ENCODE measurements at places on chromosomes 7 and 10.
A peak's percentile ranks its signal among the peaks of the same experiment; 100 is the strongest.

DNA sequence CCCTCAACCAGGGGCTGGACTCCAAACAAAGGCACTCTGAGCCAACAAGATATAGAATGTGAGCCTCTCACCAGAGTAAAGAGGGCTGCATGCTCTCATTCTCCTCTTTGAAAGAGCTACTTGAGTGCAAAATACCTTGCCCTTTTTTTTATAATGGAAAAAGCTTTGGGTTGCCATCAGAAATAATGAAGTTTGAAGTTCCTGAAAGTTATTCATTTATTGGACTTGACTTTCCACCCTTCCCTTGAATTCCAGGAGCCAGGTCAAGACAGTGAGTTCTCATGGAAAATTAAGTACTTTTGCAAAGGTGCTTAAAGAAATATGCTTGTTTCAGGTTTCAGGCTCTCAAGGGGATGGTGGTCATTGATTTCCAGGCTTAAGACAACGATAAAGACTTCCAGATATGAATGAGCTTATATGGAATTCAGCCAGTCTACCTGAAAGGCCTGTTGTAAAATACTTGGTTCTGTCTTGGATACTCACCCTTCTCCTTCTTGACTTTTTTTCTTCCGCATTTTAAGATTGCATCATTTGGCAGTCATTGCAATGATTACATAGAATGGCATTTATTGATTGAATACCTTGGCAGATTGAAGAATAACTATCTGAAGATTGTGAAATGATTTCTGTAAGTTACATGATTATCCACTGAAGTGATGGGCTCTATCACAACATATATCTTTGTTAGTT lies 696.4 kb downstream of the INHBA start:
- DNase-seq = no peak

DNA sequence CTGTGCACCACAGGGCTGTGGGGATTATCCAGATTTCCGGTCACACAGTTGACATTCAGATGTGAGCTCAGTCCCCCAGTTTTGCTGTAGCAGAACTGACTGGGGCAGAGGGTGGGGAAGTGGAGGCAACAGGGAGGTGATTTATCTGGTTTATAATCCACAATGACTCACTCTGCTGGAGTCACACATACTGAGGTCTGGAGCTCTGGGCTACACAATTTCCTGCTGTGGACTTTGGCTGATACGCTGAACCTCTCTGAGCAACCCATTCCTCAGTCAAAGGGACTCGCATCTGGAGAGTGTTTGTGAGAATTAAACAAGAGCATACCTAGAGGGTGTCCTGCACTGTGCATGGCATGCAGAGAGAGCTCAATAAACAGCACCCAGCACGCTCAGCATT lies 64.8 kb upstream of the PLPP4 start:
- no peak for DNase-seq

DNA sequence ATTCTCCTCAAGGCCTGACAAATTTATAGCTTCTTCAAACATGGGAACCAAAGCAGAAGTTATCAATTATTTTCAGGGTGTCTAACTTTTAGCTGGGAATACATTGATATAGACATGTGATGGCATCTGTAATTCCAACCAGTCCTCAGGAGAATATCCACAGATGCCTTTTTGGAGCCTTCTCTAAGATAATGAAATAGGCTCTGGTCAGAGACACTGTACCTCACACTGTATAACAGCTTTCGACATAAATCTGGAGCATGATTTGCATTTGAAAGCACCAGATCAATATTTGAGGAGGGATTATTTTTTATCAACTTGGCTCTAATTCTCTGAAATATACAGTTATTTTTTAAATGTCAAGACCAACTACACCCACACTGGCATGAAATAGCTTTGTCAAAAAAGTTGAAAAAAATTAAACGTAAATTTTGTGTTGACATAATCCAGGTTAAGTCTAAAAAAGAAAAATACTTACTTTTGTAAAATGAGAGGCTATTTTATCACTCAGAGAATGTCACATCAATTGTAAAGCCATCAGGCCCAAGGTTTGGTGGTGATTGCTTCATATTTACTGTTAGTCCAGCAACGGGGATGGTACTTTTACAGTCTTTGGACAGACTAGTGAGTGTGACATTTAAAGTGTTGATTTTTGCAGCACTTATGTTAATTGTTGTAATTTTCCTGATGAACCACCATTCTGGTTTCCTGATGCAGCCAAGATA lies 177.0 kb upstream of the SP8 start:
- no peak for DNase-seq

- no peak for DNase-seq
Measured at GRCh38 chr7:131503639-131504038, 52.8 kb downstream of the PODXL start.

GRCh38 chr7:113013761-113014449 lies 72.7 kb downstream of the GPR85 start:
- peak; percentile 20 for DNase-seq

DNA sequence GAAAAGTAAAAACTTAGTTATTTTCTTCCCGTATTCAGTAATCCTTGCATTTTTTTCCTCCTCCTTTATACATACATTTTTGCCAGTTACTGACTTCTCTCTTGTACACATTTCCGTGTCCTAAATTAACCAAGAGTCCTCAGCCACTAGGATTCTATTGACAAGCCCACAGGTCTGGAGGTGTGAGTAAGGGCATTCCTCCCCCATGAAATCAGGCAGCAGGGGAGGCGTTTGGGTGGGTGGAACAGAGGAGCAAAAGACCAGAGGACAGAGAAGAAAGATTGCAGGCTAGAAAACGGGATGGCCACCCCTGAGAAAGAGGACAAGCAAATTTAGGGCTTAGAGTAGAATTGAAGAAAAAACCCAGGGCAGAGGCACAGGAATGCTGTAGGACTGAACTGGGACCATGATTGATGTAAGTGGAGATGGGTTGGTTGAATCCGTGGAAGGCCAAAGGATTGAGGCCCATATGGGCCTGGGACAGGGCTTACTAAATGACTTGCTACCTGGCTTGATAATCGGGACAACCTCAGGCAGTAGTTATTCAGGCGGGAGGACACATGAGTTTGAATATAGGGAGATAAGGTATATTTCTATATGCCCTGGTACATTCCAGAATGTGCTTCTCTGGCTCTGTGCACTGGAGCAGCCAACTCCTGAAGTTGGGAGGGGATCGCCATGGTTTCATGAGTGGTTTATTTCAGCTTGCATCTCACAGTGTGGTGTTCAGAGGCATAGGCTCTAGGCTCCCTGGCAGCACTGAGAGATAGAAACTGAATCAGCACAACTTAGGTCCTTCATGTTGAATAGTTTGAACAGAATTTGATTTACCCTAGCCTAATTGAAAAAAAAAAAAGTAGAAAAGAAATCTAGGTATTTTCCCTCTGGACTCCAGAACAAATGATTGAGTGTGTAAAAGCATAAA lies 28.0 kb downstream of the IKZF1 start:
- DNase-seq = peak; percentile 55

GRCh38 chr7:137453356-137453755 lies 109.8 kb upstream of the PTN start:
- DNase-seq = no peak

DNA sequence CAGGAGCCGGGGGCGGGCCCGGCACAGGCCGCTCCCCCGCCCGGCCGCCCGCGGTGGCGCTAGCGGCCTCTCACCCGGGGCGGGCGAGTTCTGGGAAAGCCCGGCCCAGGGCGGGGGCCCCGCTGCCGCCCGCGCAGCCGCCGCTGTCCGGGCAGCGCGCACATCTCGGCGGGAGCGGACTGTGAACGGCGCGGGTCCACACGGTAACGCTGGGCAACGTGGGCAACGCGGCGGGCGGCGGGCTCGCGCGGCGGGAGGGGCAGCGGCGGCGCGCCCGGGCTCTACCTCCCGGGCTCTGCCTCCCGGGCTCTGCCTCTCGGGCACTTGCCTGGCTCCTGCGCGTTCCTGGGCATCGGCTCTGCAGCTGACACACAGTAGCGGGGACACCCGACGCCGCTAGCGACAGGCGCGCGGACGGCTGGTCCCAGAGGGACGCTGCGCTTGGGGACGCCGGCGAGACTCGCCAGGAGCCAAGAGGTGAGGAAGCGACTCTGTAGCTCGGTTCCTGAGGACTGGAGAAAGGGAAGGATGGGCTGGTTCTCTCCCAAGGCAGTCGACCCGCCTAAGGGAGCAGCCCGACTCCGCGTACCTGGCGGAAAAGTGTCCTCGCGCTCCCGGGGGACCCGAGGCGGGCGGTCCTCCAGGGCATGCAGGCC lies at the start of gene PLCE1:
TSS of gene PLCE1 (plus strand) at position 150 of the 656 bp plus-strand sequence. CDS start 37,116 bp downstream, outside the sequence.
- peak; percentile 63 for DNase-seq

GRCh38 chr10:71475243-71475871 lies 78.6 kb downstream of the CDH23 start:
- DNase-seq = peak; percentile 97

DNA sequence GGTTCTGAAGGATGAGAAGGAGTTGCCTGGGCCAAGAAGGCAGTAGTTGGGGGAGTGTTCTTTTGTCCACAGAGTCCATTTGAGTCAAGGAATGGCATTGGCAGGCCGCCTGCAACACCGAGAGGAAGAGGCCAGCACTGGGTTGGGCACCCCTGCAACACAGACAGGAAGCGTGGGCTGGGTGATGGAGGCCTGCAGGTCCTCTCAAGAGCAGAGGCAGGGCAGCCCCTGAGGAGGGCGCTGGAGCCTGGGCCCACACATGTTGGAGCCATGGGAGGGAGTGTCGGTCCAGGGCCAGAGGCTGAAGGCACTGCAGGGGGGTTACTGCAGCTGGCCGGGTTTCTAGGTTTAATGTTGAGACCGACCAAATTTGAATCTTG lies 137.3 kb downstream of the PTPN20 start:
- DNase-seq = no peak

DNA sequence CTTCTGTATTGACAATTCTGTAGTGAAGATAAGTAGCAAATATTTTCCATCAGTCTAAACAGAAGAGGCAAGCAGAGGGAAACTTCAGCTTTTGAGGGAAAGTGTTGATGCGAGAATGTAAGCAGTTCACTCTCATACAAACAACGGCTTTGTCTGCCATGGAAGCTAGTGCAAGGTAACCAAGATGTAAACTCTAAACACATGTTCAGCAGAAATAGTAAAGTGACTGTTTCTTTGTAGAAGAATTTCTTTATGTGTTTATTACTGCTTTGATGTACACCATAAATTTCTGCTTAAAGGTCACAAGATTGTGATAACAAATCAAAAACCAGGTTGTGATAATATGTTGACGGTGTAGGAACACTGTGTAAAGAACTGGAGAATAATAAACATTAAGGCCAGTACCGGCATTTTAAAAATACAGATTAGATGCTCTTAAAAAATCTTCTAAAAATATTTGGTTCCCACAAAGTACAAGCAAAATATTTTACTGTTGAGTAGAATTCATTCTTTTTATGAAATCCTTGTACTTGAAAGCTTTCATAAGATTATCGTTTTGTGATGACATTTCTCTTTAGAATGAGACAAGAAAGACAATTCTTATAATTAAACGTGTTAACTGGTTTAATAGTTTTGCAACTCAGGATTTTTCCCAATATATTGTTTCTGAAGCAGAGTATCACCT lies 34.2 kb downstream of the SEMA3C start:
- no peak for DNase-seq

DNA sequence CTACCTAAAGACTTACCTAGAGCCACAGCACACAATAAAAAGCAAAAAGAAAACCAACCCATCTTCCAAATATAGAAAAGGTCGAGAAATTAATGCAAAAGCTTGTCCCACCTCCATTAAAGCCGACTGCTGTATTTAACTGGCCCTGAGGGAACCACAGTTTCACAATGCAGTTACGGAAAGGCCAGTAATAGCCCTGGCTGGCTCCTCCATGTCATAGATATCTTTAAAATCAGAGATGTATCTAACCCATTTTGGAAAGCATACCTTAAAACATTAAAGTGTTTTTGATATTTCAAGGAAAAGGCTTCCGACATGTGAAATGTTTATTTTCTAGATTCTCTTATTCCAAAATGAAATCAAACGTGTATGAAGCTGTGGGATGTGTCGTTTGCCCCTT lies 23.0 kb downstream of the HDAC9 start:
- DNase-seq = no peak

GRCh38 chr10:32980558-32981468 lies 22.8 kb upstream of the ITGB1 start:
- peak; percentile 90 for DNase-seq

GRCh38 chr10:131994435-131994834 lies 12.7 kb upstream of the BNIP3 start:
- no peak for DNase-seq

GRCh38 chr7:412313-412710 lies 107.3 kb downstream of the PDGFA start:
- DNase-seq = no peak

GRCh38 chr10:92811986-92812385 lies 36.3 kb upstream of the EXOC6 start:
- DNase-seq = no peak

GRCh38 chr10:27504007-27504807 lies at the start of gene RAB18:
TSS of gene RAB18 (plus strand) at chr10:27504304. CDS start at chr10:27504370, 66 bp downstream.
- DNase-seq = peak; percentile 98

- peak; percentile 80 for DNase-seq
Measured at GRCh38 chr7:16801111-16801542, 3.7 kb downstream of the AGR2 start.

- peak; percentile 23 for DNase-seq
Measured at GRCh38 chr10:119786117-119786769, 60.4 kb downstream of the INPP5F start.

DNA sequence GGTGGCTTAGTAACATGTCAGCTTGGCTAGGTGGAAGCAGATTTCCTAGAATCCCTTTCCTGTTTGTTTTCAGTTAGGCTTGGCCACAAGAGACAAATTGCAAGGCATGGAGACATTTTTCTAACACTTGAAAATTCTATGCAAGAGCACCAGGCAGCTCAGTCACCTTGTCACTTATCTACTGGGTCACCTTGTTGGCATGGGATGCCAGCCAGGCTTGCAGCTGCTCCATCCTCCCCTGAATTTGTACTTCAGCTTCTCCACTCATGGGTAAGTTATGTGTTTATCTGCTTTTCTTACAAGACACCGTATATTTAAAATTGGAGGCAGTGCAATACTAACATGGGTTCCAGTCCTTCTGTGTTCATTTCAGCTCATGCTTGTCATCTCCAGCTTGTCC lies 40.2 kb upstream of the CCSER2 start:
- no peak for DNase-seq

GRCh38 chr7:144659211-144659610 lies 176.6 kb downstream of the TPK1 start:
- peak; percentile 63 for DNase-seq

DNA sequence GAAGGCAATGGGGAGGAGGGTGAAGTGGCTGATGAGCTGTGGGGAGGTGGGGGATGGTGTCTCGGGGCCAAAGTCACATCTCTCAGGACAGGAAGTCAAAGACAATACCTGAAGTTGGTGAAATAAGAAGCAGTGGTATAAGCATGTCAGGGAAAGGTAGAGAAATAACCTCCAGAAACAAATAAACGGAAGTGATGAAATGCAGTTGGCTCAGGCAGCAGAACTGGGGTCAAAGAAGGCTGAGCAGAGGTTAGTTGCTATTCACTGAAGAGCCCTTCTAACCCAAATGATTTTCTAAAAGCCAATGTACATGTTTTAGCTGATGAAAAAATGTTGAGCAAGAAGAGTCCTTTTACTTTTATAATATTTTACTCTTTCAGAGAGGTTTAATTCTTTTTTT lies 78.6 kb upstream of the ADRB1 start:
- DNase-seq = no peak

All from NCI-H82 (cell line).